ENCODE measurements at places on chromosomes 2 and 18.

GRCh38 chr2:217268978-217269377 is 409.1 kb upstream of the TNP1 start:
- no peak for DNase-seq

DNA sequence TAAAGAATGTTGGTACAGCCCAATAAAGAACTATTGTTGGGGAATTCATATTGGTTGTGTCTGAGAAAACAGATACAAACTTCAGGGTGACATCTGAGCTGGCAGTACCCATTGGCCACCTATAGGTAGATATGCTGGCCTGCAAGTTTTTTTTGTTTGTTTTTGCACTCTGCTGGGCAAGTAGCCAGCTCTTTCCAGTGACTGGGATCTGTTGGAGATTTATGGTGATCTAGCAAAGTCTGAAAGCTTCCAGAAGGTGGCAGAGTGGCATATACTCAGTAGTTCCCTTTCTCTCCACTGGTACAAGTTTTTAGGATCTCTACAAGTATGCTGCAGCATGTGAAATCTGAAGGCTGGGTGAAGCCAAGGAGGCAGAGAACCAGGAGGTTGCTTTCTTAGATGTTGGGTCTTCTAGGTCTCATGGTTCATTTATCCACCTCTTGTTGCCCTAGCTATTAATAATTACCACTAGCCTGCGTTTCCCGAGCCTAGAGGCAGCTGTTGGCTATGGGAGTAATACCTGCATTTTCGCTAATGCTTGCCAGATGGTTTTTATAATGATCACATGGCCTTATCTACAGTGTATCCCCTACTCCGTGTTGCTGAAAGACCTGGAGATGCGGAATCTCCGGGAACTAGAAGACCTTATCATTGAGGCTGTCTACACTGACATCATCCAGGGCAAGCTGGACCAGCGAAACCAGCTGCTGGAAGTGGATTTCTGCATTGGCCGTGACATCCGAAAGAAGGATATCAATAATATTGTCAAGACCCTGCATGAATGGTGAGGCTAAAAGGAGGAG is 9.5 kb downstream of the COPS7B start:
- no peak for DNase-seq

DNA sequence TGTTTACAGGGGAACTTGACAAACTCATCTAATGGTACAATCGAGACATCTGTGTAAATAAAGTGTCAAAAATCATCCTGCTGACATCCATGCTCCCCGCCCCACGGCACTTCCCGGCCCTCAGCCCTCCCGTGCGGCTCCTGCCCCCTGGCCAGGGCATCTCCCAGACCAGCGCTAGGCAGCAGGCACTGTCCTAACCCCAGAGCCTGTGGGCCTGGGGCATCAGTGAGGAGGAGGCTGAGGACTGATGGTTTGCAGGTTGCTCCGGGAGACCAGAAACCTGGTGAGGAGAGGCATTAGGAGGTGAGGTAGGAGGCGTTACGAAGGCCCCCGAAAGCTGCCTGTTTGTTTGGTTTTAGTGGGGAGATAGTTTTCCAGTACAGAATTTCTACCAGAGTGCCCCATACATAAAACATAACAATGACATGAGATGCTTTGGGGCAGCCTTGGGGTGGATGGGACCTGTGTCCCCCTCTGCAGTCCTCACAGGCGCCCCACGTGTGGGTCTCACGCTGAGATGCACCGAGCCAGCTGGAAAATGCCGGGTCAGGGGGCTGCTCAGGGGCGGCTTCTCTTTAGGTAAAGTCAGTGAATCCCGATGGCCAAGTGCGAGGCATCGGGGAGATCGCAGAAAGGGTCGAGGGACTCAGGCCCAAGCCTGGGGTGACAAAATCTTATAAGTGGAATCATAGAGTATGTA is 114.2 kb downstream of the RTP5 start:
- no peak for DNase-seq

DNA sequence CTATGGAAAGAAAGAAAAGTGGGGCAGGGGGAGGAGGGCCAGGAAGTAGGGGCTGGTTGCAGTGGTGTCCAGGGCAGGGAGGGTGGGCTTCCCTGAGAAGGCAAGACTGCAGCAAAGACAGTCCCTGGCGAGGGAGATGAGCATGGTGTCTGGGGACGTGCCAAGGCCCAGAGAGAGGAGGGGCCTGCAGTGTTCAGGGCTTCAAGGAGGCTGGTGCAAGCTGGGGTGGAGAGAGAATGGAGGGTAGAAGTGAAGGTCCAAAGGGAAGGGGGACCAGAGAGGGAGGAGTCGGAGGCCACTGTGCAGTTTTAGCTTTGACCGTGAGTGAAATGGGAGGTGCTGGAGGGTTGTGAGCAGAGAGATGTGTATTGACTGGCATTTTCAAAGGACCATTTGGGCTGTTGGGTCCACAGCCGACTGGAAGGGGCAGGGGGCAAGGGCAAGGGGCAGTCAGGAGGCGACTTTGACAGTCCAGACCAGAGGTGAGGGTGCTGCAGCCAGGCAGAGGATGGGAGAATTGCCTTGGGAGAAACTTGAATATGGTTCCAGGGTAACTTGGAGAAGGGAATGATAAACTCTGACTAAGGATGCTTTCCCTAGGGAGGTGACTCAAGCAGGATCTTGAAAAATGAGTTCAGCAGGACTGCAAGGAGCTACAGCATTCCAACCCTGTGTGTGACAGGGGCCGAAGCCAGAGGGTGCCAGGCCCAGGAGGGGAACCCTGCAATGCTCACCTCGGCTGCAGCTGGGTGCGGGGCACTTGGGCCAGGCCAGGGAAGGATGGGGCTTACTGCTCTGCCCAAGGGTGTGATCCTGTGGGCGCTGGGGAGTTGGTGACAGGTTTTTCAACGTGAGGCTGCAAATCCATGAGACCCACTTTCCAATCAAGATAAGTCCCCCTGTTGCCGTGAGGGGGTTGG is 177.1 kb upstream of the HAAO start:
- no peak for DNase-seq

- no peak for DNase-seq
These were observed 480.7 kb upstream of the TCF4 start for GRCh38 chr18:56068701-56069100.

DNA sequence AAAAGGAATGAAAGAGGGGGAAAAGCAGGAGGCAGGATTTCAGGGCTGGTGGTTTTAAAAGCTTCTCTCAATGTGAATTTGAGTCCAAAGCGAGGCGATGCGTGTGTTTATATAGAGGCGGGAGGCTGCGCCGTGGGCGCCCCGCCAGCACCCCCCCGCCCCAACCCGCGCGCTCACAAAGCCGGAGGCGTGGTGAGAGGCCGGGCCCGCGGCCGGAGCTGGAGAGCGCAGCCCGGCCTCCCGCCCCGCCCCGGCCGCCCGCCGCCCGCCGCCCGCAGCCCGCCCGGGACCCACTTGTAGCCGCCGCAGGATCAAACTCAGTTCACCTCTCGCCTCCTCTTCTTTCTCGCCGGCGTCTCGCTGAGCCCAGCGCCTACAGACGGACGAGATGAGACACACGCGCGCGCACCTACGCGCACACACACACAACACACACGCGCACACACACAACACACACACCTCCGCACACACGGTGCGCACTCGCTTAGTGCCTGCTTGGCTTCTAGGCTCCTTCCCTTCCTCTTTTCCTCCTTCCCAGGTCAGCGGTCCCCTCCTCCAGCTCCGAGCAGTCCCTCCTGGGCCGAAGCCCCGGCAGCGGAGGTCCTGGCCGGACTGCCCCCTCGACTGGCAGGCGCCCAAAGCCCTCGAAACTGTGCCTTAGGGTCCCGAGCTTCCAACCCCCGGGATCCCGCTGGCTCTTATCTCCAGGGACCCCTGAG is 1.3 kb upstream of the CYP26B1 start:
- peak; percentile 21 for DNase-seq

- DNase-seq: no peak
These were observed 326.3 kb upstream of the MC4R start for GRCh38 chr18:60698901-60699300.

DNA sequence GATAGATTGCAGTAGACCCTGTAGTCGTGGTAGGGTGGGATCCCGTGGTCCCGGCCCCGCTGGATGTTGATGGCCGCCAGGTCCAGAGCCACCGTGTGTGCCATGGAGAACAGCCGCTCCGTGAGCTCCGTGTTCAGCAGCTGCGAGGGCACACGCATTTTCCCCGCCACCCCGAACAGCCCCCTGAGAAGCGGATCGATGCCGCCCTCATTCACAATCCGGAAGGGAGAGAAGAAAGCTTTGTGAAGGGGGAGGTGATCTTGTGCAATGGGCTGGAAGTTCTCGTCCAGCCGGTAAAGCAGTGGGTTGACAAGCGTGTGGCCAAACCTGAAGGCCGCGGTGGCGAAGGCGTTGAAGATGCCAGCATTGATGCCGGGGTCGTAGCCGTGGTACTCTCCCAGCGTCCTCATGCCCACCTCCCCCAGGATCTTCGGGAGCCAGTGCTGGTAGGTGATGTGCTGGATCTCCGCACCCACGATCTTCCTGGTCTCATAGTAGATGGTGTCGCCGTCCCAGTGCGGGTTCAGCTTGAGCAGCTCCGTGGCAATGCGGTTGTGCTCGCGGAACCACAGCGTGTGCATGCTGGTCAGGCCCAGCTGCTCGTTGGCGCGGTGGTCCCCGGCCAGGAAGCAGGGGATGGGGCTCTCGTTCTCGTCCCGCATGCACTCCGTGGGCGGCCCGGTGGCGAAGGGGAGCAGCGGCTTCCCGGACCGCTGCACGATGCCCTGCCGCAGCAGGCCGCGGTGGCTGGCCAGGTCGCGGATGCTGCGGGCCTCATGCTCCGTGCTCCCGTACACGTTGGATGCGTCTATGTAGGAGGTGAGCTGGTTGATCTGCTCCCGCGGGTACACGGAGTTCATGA is 95.8 kb downstream of the PXDN start:
- DNase-seq: no peak

DNA sequence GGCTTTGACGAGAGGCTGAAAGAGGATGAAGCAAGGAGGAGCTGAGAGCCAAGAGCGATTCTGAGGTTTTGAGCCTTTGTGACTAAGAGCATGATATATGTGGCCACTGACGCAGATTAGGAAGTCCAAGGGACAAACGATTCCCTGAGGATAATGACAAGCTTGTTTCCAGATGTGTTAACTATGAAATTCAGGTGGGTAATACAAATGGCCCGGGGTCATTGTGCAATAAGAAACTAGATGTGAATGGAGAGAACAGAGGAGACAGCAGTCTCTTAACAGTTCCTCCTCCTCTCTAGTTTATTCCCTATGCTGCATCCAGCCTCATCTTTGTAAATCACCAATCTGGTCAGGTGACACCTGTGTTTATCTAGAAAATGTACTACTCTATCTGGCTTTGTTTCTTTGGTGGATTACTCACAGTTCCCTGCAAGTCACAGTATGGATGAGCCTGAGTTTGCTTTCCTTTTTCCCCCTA is 84.2 kb downstream of the SOCS6 start:
- no peak for DNase-seq

DNA sequence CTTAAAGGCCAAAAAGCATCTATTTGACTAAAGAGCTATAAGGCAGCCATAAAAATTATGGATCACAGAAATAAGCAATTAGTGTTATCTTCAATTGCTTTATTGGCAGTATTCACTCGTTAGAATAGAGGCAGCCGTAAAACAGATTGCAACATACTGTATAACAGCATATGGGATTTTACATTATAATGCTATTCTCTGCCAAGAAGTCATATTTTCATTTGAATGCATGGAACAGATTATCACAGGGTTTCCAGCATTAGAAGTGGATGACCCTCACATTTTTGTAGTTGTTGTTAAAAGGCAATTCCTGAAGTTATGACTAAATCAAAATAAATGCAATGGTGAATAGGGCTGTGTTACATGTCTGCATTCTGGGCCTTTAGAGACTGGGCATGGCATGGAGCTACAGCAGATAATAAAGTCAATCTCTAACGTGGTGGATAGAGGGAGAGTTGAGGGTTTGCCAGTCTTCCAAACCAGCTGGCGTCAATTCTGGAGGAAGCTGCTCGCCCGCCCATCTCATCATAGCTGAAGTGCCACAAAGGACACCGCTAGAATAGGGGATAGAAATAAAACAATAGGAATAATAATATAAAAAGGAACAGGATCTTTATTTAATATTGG is 155.4 kb upstream of the VRK2 start:
- no peak for DNase-seq

DNA sequence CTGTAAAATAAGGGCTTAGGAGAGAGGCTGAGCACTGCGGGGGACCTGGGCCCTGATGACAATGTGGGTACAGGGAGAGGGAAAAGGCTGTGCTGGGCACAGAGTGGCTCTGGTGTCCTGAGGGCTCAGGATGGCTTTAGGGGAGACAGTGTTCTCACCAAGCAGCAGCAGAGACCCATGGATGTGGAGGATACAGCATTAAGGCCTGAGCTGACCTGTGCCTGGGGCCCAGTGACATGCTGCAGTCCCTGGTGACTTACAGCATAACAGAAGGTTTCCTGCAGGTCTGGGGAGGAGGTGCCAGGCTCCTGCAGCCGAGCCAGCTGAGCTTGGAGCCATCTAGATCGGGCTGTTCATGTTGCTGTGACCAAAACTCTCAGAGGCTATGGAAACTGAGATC is 191.3 kb upstream of the SMAD2 start:
- DNase-seq: no peak

GRCh38 chr2:2861666-2862240 is 515.9 kb downstream of the EIPR1 start:
- DNase-seq: no peak

- no peak for DNase-seq
These were observed 123.0 kb upstream of the MYO3B start for GRCh38 chr2:170054997-170055396.

- no peak for DNase-seq
These were observed 4.5 kb downstream of the RHOB start for GRCh38 chr2:20451341-20451740.

DNA sequence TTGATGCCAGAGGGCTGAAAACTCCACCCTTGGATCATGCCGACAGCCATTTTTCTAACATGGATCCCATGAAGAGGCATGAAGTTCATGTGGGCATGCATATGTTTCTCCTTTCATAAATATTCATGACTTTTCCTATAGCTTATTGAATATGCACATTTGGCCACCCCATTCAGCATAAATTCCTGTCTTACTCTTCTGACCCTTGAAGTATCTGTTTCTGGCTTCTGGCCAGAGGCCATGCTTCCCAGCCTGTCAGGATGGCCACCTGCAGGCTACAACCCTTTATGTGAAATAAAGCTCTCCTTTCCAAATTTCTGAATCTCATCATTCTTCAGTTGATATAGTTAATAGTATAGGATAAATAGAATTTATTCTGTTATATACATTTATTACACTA is 19.6 kb upstream of the MSTN start:
- no peak for DNase-seq

DNA sequence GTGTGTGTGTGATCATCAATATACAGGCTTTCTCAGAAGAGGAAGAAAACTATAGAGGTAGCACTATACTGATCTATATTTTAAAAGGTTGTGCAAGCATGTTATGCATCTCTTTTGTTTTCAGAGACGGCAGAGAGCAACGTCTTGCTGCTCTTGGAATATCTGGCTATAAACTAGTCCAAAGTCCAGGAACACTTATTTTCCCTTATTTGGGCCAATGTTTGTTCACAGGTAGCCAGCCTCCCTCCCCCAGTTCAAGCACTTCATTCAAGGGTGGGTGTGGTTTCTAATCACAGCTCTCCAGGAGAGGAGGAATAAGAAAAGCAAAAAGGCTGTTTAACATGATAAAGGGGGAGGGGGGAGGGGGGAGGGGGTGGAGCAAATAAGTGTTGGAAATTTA is 4.2 kb downstream of the FZD5 start:
- DNase-seq: no peak

GRCh38 chr2:113238871-113239839 is 39.6 kb downstream of the PAX8 start:
- no peak for DNase-seq

Data from activated naive CD4-positive, alpha-beta T cell treated with Interleukin-2 at 50 U/mL for 16 hours (primary cell).